ENCODE measurements at places on chromosomes 2 and 18.

GRCh38 chr2:208546860-208547650 lies 140.5 kb downstream of the PTH2R start:
- DNase-seq, result no peak
- H3K27ac ChIP-seq, result no peak overlapping the region
- H3K27me3 ChIP-seq, result no peaks in the 10 kb centered on the region

DNA sequence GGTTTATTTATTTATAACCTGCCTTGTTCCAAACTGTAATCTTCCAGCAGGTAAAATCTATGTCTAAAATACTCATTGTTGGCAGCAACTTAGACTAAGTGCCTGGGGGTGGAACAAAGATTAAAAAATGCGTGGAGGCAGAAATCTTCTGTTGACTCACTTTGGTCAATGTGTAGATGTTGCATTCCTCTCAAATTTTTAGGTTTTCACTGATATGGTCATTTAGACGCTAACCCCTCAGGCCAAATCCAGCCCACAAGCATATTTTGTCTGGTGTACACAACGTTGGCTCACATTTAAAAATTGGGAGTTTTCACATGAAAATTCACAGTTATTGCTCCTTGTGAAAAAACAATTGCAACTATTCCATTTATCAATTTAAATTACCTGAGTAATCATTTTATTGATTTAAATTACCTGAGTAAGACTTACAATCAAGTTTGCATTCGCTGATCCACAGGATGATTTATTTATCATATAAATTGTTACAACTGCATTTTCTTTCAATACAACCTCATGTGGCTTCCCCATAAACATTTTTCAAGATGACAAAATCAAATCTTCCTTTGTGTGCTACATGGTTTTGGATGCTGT lies 564.2 kb downstream of the TSN start:
- no peaks in the 10 kb centered on the region for H3K27me3 ChIP-seq
- no peak for DNase-seq
- no peaks in the 10 kb centered on the region for H3K4me1 ChIP-seq
- H3K4me3 ChIP-seq, result no peak overlapping the region

- H3K4me3 ChIP-seq, result no peak overlapping the region
- H3K27me3 ChIP-seq, result no peaks in the 10 kb centered on the region
- DNase-seq, result no peak
- no peaks in the 10 kb centered on the region for H3K36me3 ChIP-seq
- H3K27ac ChIP-seq, result no peak overlapping the region
- no peaks in the 10 kb centered on the region for H3K4me1 ChIP-seq
Observed at GRCh38 chr2:192827735-192828134, 633.0 kb upstream of the TMEFF2 start.

DNA sequence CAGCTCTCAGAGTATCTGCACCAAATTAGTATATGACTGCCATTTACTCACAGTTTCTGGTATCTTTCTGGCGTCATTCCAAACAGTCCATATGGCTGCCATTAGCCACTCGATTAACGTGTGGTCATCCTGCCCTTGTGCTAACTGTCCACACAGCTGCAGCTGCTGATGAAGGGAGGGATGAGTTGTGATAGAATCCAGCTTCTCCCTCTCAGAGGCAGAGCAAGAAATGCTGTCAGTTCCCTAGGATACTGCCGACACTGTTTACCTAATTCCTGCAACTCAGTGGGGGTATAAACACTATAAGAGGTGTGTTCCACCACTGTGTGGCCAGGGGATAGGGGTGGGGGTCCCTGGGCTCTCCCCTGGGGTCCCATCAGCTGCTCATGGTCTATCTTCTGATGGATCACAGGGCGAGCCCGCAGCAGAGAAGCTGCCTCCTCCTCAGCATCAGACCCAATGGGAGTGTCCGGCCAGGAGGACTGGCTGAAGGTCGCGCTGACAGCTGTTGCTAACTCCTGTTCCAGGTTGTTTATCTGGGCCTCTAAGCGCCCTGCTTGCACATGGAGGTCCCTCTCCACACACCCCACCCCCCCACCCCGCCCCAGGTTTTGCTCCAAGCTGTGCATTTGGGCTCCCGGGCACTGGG lies 17.3 kb upstream of the KLHL23 start:
- H3K27me3 ChIP-seq, result no peaks in the 10 kb centered on the region
- no peak overlapping the region for H3K4me3 ChIP-seq
- no peak overlapping the region for H3K27ac ChIP-seq
- no peaks in the 10 kb centered on the region for H3K4me1 ChIP-seq

DNA sequence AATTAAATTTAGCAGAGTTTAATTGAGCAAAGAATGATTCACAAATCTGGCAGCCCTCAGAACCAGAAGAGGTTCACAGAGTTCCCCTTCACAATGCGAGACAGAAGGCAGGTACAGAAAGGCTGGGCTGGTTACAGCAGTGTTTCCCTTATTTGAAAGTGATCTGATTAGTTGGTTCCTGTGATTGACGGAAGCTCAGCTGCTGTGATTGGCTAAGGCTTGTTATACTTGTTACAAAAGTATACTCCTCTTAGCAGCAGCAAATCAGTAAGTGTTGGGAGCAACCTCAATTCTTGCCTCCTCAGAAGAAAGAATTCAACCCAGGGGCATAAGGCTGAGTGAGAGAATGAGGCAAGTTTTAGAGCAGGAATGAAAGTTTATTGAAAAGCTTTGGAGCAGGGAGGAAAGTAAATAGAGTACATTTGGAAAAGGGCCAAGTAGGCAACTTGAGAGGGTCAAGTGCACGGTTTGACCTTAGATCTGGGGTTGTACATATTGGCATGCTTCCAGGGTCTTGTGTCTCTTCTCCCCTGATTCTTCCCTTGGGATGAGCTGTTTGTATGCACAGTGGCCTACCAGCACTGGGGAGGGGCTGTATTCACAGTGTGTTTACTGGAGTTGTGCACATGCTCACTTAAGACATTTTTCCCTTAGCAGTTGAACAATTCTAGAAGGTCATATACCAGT lies 431.8 kb upstream of the RAB12 start:
- H3K36me3 ChIP-seq, result no peaks in the 10 kb centered on the region
- DNase-seq, result no peak
- no peaks in the 10 kb centered on the region for H3K4me1 ChIP-seq
- no peak overlapping the region for H3K4me3 ChIP-seq

GRCh38 chr2:232927793-232928550 lies 57.9 kb downstream of the SNORC start:
- H3K4me1 ChIP-seq, result no peaks in the 10 kb centered on the region
- H3K36me3 ChIP-seq, result no peaks in the 10 kb centered on the region
- H3K4me3 ChIP-seq, result peak overlapping the region; percentile 32
- DNase-seq, result no peak
- no peak overlapping the region for H3K27ac ChIP-seq
- H3K27me3 ChIP-seq, result peaks cover 36% of the 10 kb centered on the region

DNA sequence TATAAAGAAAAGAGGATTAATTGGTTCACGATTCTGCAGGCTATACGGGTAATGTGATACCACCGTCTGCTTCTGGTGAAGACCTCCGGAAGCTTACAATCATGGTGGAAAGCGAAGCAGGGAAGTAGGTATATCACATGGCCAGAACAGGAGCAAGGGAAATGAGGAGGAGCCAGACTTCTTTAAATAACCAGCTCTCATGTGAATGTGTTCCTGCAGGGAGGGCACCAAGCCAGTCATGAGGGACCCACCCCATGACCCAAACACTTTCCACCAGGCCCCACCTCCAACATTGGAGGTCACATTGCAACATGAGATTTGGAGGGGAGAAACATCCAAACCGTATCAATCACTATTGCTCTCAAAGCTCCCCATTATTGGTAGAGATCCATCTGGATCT lies 61.8 kb downstream of the EFEMP1 start:
- no peak for DNase-seq
- no peak overlapping the region for H3K4me3 ChIP-seq
- no peaks in the 10 kb centered on the region for H3K36me3 ChIP-seq
- no peaks in the 10 kb centered on the region for H3K4me1 ChIP-seq

DNA sequence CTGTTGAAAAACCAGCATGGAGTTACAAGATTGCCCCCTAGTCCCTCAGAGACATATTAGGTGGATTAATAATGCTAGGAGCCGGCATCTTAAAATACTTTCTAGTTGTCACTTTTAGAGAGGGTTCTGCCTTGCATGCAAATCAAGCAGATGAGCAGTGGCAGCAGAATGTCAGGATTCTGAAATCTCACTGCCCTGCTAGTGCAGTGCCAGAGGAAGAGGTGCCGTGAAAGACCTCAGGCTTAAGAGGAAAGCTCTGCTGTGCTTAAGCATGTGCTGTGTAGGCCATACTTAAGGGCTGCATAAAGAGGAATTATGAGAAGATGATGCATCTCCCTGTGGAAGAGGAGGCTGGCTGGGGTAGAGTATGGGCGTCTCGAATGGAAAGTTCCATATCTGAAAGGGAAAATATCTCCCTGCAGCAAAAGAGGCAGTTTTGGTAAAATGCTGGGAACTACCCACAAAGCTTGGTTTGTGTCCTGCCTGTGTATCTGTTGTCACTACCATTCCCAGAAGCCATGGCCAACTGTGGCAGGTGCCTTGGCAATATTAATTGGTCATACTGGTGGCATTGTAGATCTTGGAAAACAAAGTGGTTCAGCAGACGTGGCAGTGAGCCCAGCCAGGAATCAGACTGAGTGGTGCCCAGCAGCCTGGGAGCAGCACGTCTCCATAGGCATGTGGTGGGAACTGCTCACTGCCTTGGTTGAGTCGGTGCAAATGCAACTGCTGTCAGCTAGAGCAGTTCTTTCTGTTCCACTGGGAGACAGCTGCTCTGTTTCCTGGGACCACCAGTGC lies 131.9 kb downstream of the EVA1A start:
- no peaks in the 10 kb centered on the region for H3K27me3 ChIP-seq
- DNase-seq, result no peak
- no peak overlapping the region for H3K27ac ChIP-seq
- H3K4me3 ChIP-seq, result no peak overlapping the region
- H3K36me3 ChIP-seq, result no peaks in the 10 kb centered on the region

- H3K27ac ChIP-seq, result no peak overlapping the region
- H3K4me3 ChIP-seq, result no peak overlapping the region
- no peaks in the 10 kb centered on the region for H3K4me1 ChIP-seq
- DNase-seq, result no peak
- no peaks in the 10 kb centered on the region for H3K27me3 ChIP-seq
- no peaks in the 10 kb centered on the region for H3K36me3 ChIP-seq
Observed at GRCh38 chr2:167504061-167504460, 615.8 kb downstream of the XIRP2 start.

GRCh38 chr2:102301867-102302362 lies 9.4 kb upstream of the IL1RL1 start:
- no peak overlapping the region for H3K27ac ChIP-seq
- no peak overlapping the region for H3K4me3 ChIP-seq
- H3K27me3 ChIP-seq, result no peaks in the 10 kb centered on the region
- DNase-seq, result peak; percentile 71
- H3K36me3 ChIP-seq, result no peaks in the 10 kb centered on the region
- H3K4me1 ChIP-seq, result peaks cover 36% of the 10 kb centered on the region

GRCh38 chr2:48954311-48954710 lies 198.8 kb upstream of the LHCGR start:
- H3K4me1 ChIP-seq, result no peaks in the 10 kb centered on the region
- no peak overlapping the region for H3K4me3 ChIP-seq
- no peaks in the 10 kb centered on the region for H3K36me3 ChIP-seq
- H3K27ac ChIP-seq, result no peak overlapping the region
- DNase-seq, result no peak

DNA sequence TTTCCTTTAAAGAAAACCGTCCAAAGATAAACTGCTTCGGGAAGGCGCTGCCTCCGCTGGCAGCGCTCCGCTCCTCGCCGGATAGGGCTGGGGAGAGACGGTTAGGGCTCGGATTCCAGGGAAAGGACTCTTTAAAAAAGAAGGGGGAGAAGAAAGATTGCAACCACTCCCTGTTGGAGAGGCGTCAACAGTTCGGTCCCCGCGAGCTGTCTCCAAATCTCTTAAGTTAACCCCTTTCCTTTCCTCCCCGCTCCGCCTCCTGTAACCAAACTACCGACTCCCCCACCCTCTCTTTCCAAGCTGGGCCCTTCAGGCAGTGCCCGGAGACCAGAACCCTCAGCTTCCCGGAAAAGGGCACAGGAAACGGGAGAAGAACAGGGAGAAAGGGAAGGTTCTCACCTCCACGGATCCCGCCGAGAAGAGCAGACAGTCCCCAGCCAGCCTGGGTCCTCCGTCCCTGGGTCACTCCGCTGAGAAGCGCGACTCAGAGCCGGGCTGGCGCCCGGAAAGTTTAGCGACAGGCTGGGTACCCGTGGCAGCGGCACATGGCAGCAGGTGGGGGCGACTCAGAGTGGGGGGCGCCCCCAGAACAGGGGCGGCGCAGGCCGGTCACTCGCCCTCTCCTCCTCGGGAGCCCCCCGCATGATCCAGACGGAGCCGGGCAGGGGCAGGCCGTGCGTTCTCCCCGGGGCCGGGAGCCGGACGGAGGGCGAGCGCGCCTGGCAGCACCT lies 675 bp downstream of the FZD5 start:
- peaks cover 39% of the 10 kb centered on the region for H3K4me1 ChIP-seq
- H3K4me3 ChIP-seq, result peak overlapping the region; percentile 71
- no peaks in the 10 kb centered on the region for H3K27me3 ChIP-seq
- H3K27ac ChIP-seq, result no peak overlapping the region
- DNase-seq, result no peak
- peaks cover 8% of the 10 kb centered on the region for H3K36me3 ChIP-seq

DNA sequence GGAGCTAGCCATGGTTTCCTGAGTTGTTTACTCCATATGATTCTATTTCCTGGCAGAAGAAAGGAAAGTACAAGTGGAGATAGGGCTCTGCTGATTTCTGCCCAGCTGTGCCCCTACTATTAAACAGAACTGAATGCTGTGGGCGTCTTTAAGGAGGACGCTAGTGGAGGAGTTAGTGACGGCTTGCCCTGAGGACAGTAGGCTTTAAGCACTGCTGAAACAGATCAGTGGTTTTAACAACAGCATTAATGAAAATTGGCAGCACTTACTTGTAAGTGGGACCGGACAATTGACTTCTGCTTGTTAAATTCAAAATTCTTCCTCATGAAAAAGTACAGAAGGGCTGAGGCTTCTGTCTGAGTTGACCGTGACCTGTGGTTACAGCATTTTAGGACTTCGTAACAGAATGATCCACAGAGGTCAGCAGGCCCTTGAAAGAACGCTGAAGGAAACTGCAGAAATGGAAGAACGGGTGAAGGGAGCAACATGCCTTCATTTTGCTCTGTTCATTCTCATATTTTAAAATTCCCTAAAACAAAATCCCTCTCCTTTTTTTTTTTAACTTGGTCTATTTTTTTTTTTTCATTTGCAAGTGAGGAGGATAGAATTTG lies 80.6 kb upstream of the CCDC195 start:
- DNase-seq, result no peak
- no peaks in the 10 kb centered on the region for H3K27me3 ChIP-seq
- no peaks in the 10 kb centered on the region for H3K4me1 ChIP-seq
- no peak overlapping the region for H3K27ac ChIP-seq
- peaks cover 58% of the 10 kb centered on the region for H3K36me3 ChIP-seq
- H3K4me3 ChIP-seq, result no peak overlapping the region

GRCh38 chr2:44852594-44852993 lies 88.9 kb upstream of the SIX3 start:
- H3K4me1 ChIP-seq, result no peaks in the 10 kb centered on the region
- H3K27ac ChIP-seq, result no peak overlapping the region
- H3K36me3 ChIP-seq, result no peaks in the 10 kb centered on the region
- H3K27me3 ChIP-seq, result peaks cover 3% of the 10 kb centered on the region

DNA sequence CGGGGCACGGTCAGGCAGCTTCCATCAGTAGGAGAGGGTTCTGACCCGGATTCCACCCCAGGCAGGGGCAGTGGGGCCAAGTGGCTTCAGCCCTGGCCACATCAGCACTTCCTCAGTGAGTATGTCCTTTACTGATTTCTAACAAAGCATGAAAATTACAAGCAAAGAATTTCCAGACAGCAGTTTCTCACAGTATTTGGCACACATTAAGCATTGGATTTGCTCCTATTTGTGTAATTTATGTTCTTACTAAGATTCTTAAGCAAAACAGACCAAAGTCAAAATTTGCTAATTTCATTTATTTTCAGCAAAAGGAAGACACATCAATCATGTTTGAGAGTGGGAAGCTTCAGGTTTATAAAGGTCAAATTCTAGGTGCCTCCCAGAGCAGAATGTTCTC lies 73.3 kb upstream of the NFATC1 start:
- H3K27me3 ChIP-seq, result no peaks in the 10 kb centered on the region
- H3K36me3 ChIP-seq, result peaks cover 17% of the 10 kb centered on the region
- H3K4me3 ChIP-seq, result no peak overlapping the region
- DNase-seq, result no peak

Data from common myeloid progenitor, CD34-positive (primary cell).